ENCODE measurements at places on chromosomes 5 and 9.

DNA sequence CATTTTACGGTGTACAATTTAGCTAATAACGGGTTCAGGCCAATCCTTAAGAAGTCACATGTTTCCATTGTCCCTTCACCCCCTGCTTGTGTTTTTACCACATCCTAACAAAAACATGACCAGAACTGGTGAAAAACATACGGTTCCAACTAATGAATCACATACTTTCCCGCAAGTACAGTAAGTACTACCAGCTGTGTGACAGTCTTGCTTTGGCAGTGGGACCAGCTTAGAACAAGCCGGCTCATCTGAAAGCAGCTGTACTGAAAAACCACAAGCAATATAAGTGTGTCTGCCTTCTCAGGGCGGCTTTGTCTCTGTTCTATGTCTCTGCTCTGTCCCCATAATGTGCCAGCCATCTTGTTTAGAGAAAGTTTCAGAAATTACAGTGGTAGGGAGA, 242.5 kb downstream of the BNC2 start:
- DNase-seq, result no peak

DNA sequence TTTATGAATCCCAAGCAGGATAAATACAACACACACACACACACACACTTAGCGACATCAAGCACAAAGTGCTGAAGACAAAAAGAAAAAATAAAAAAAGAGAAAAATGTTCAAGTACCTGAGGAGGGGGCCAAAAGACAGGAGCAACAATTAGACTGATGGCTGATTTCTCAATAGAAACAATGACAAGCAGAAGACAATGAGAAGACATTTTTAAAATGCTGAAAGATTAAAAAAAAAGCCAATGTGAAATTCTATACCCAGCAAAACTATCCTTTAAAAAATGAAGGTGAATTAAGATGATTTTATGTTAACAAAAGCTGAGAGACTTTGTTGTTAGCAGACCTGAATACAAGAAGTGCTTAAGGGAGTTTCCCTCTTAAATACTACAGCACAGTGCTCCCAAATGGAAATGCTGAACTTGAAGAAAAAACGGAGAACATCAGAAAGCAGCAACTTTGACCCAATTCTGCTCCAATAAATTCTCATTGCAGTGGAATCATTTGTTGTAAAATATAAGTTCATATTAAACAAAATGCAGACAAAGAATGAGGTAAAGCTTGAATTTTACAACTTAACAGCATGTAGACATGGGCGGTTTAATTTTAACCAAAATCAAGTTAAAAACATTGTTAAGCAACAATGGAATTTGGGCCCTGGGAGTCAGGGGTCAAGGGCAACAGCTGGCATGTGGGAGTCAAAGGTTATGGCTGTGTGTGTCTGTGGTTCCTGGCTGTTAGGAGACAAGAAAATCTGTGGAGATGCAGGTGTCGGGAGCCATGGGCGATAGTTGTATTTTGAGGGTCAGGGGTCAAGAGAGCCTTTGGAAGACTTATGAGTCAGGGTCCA, 776 bp upstream of the RANBP17 start:
- DNase-seq, result no peak

DNA sequence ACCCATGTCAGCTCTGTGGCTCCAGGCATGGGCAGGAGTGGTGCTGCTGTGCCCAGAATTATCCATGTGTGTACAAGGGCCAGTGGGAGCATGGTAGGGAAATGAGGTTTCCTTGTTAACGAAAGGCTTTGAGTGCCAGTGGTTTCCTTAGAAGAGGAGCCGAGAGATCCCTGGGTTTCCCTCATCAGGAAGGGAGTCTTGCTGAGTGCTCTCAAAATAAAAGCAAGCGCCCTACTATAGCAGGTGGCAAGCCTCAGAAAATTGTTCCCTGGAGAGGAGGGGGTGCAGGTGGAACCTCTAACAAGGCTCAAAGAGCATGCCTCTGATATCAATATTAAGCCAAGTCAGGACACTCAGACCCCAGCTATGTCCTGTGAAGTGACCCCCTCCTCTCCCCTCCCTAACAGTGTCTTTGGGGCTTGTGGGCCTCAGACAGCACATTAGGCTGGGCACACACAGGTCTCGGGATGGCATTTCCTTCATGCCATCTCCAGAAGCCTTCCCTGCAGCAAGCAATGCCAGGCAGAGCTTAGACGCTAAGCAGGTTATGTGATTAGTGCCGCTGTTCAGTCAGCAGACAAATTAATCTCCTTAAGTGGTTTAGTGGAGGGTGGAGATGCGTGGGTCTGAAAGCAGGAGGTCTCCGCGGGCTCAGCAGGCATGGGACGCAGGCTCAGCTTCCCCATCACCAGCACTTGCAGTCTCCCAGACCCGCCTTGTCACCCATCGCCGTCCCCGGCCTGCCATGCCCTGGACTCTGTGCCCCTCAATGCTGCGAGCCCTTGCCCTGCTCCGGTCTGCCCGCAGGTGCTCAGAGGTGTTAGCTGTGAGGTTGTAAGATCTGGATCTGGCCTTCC, 60.0 kb upstream of the RARS1 start:
- no peak for DNase-seq

DNA sequence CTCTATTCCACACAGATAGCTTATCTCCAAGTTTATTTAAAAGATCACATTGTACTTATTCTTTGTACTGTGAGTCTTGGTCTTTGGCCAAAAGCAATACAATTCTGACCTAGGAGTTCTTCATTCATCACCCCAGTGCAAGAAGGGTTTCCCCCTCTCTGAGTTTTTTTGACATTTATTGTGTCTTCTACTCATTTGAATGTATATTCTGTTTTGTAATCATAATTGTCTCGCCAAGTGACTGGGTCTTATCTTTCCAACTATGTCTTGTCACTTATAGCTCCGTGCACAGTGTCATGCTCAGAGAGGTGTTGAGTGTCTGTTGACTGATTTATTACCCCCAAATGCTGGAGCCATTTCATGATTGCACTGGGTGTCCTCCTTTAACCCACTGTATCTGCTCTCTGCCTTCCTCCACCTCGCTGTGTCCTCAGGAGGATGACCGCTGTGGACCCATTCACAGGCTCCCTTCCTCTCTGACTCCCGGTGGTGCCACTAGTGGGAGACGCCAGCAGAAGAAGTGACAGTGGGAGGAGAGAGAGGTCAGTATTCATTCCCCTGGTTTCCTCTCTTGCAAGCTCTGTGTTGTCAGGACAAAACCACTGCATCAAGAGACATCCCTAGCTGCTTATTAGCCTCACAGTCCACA, 11.2 kb upstream of the TRIO start:
- no peak for DNase-seq

DNA sequence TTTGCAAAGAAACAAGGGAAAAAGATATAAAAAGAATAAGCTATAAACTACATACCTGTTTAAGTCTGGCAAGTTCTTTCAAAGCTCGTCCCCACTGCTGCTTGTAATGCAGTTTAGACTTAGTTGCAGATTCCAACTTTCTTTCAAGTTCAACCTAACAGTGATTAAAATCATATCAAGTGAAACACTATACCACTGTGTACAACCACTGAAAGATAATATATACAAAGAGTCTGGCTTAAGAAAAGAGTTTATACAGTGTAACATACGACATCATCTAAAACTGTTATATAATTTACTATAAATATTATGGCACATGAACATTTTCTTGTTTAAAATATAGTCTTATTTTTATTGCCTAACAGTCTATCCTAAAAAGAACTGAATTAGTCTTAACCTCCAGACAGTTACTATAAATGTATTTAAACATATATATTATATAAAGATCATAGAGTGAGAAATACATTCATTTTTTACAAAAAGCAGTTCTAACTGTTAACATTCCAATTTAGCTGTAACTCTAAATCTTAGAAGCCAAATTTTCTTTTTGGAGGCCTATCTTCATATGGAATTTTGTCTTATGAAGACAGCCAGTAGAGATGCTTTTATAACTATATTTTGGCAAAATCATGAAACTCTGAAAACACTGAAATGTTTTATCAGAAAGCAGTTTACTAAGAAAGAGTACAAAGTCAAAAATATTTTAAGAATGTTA, 58.6 kb downstream of the CEP120 start:
- no peak for DNase-seq

GRCh38 chr9:134215699-134216448, 51.5 kb upstream of the RNU6ATAC start:
- DNase-seq, result no peak

- DNase-seq, result no peak
Observed at GRCh38 chr5:117623042-117623805, 1048.6 kb upstream of the SEMA6A start.

GRCh38 chr9:19470981-19471650, 62.3 kb downstream of the ACER2 start:
- DNase-seq, result no peak

DNA sequence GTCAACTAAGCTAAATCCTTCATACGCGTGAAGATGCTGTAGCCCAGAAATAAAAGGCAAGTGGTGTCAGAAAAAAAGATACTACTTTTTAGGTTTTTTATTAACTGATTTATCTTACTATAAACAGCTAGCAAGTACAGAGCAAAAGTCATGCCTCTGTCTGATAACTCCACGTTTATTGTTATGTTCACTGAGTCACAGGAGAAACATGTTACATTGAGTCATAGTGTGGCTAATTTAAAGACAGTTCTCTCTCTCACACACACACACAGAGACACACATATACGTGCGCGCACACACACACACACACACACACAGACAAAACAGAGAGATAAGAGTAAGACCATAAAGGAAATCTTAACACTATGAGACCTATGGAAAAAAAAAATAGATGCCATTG, 770.0 kb upstream of the CDH10 start:
- no peak for DNase-seq

All from HCT116 (cell line).